ENCODE measurements at places on chromosomes 6 and 20.

GRCh38 chr6:15299430-15300131, 53.7 kb downstream of the JARID2 start:
- peak; percentile 45 for DNase-seq

DNA sequence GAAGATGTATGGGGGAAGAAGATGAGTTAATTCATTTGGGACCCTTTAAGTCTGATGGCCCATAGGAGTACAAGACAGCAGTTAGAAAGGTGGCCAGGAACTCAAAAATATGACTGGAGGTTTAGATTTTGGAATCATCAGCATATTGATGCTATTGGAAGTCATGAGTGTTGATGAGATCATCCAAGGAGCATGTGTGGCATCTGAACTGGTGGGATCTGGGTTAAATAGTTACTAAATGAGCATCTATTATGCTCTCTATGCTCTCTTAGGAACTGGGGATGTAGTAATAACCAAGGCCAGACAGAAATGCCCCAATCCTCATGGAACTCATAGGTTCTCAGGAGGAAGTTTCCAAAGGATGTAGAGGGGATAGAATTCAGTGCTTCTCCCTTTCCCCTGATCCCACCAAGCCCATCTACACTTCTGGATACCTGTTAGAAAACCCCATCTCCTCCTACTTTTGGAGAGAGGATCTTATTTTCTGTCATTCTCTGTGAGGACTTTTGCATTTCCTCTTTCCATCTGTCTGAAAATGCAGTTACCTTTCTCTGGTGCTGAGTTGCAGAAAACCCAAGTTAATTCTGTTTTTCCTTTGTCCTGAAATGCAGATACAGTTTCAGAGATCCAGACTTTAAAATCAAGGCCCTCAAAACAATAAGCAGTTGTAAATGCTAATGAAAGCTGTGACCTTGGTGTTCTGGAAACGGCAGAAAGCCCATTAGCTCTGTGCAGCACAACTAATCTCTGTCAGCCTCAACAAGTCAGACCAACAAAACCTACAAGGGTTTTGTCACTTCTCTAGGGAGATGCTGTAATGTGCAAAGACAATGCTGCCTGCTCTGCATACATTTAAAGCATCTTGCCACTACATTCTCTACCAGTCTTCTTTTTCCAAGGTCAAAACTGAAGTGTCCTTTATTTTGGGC, 65.8 kb downstream of the TBC1D7 start:
- DNase-seq: no peak

GRCh38 chr6:89723046-89723445, 84.5 kb upstream of the LYRM2 start:
- no peak for DNase-seq

- DNase-seq: no peak
Observed at GRCh38 chr20:4814696-4815252, 93.1 kb downstream of the PRND start.
